Putamen (tissue), 1 donor: ENCODE measurements at places on chromosomes 16 and 17.

GRCh38 chr17:228951-229708, 47.7 kb upstream of the DOC2B start:
- no peak for DNase-seq

DNA sequence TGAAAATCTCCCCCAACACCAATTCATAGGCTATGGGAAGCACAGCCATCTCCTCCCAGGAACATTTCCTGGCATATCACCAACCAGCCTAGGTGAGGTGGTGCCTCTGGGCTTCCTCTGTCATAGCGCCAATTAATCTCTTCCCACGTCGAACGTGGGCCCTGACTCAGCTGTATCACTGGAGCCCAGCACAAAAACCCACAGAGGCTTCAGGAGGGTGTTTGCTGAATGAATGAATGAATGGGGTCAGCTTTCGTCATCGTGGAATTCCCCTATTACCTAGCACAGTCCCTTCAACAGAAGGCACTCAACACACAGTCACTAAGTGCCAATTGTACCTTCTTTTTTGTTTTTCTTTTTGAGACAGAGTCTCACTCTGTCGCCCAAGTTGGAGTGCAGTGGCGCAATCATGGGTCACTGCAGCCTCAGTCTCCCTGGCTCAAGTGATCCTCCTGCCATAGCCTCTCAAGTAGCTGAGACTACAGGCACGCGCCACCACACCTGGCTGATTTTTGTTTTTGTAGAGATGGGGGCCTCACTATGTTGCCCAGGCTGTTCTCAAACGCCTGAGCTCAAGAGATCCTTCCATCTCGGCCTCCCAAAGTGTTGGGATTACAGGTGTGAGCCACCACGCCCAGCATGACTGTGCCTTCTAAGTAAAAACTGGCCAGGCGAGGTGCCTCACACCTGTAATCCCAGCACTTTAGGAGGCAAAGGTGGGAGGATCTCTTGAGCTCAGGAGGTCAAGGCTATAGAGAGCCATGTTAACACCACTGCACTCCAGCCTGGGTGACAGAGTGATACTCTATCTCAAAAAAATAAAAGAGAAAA, 4.1 kb downstream of the ZNF688 start:
- DNase-seq, result peak; percentile 69

GRCh38 chr16:104928-105327, 26.9 kb downstream of the MPG start:
- no peak for DNase-seq

GRCh38 chr17:57599271-57600045, 145.6 kb downstream of the CCDC182 start:
- no peak for DNase-seq

DNA sequence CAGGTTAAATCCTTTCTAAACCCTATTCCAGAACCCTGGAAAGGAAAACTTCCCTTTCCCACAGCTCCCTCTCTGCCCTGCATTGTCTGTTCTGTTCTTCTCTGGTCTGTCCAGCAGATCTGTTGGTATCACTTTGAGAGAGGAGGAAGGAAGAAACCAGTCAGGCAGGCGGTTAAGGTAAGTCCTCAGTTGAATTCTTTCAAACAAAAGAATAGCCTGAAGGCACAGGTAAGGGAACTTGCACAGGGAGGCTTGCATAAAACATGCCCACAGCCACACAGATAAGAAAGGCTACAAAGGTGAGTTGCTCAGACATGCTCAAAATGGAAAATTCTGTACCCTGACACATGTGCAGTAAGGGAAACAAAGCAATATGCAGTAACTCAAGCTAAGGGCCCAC, 595.7 kb upstream of the CDH5 start:
- DNase-seq, result no peak

GRCh38 chr16:65426484-65426883, 304.6 kb upstream of the CDH11 start:
- DNase-seq, result no peak

- peak; percentile 81 for DNase-seq
Measured at GRCh38 chr16:55508941-55509931, at the start of gene LPCAT2. TSS of gene LPCAT2 (plus strand) at chr16:55509072. CDS start at chr16:55509182, 110 bp downstream.

DNA sequence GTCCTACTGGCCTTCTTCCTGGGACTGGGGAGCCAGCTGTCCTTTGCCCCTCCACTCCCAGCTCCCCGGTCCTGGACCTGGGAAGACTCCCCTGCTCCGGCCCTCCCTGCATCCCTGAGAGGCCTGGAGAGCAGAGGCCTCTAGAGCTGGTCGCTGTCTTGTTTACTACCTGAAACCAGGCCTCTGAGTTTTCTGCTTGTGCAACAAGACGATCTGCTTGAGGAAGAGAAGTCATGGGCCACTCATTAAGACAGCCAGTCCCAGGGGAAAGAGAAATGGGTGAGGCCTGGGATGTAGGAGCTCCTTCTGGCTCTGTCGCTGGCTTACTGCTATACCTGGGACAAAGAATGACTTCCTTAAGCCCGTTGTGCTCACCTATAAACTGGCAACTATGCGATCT, 29.8 kb upstream of the GPRC5C start:
- DNase-seq, result no peak

GRCh38 chr16:51133183-51133582, 17.9 kb downstream of the SALL1 start:
- DNase-seq, result no peak

GRCh38 chr16:65773301-65773874, 593.1 kb upstream of the CDH5 start:
- DNase-seq, result no peak

GRCh38 chr16:68658341-68658973, 13.3 kb downstream of the CDH3 start:
- DNase-seq, result no peak

DNA sequence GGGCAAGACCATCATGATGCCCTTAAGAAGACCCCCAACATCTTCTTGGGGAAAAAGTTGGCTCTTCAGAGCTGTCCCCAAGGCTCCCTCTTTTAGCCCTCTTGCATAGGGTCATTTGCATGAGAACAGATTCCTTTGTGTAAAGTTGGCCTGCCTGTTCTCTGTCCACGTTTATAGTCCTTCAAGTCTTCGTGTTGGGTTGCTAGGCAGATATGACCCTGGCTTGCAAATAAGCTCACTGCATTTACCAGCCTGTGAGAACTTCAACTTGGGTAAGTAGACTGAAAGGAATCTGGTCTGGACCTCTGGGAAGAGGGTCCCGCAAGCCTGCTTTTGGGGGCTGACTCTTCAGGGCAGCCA, 2.9 kb downstream of the ARSG start:
- DNase-seq, result no peak

DNA sequence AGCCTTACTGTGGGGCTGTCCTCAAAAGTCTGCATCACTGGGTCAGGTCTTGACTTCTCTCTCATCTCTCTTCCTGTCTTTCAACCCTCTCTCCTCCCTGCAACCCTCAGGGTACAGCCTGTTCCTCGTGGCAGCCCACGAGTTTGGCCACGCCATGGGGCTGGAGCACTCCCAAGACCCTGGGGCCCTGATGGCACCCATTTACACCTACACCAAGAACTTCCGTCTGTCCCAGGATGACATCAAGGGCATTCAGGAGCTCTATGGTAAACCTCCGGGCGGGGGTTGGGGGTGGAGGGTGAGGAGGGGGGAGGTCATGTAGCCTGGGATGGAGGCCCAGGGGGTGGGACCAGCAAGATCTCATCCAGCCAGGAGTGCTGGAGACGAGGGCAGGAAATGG, 12.7 kb downstream of the MMP2 start:
- no peak for DNase-seq

GRCh38 chr16:70430667-70431536, 8.0 kb downstream of the ST3GAL2 start:
- no peak for DNase-seq

- no peak for DNase-seq
Measured at GRCh38 chr17:73042809-73043685, 49.4 kb downstream of the SLC39A11 start.

GRCh38 chr16:52577130-52577706, 30.3 kb upstream of the TOX3 start:
- DNase-seq, result no peak

DNA sequence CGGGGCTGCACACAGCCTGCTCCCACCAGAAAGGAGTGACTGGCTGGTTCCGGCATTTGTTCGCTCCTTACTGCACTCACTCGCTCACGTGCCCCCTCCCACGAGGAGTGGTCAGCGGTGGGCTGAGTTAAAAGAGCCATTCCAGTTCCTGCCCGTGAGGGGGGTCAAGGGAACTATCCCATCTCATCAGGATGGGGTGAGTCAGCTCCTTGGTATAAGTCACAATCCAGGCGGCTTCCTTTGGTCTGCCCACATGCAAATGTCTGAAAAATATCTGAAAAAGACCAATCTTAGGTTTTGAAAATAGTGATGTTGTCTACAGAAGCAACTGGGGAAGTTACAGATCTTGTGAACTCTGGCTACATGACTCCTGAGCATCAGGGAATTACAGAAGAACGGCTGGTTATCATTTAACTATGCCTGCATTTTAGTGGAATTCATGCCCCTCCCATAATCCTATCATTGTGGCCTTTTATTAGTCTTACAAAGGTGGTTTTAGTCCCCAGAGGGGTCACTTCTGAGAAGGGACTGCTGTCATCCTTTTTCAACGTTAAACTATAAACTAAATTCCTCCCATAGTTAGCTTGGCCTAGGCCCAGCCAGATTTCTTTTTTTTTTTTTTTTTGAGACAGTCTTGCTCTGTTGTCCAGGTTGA, 9.8 kb upstream of the TNFSF12 start:
- no peak for DNase-seq

- no peak for DNase-seq
Measured at GRCh38 chr17:68706356-68706920, 105.3 kb upstream of the FAM20A start.

DNA sequence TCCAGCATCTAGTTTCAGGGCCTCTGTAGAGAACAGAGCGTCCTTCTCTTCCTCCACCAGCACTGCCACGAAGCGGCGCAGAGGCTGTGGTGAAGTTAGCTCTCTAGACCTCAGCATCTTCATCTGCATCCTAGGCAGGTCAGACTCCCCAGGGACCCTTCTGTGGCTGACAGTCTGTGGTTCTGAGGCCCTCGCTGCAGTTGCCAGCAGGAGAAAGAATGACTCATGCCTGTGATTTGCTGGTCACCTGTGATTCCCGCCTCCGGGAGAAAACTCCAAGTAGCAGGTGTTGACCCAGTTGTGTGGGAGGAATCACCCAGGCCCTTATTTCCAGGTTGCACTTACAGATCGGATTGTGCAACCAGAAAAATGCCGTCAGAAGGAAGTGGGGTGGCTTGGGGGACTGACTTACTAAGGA, 117.3 kb upstream of the CACNG5 start:
- DNase-seq, result no peak

DNA sequence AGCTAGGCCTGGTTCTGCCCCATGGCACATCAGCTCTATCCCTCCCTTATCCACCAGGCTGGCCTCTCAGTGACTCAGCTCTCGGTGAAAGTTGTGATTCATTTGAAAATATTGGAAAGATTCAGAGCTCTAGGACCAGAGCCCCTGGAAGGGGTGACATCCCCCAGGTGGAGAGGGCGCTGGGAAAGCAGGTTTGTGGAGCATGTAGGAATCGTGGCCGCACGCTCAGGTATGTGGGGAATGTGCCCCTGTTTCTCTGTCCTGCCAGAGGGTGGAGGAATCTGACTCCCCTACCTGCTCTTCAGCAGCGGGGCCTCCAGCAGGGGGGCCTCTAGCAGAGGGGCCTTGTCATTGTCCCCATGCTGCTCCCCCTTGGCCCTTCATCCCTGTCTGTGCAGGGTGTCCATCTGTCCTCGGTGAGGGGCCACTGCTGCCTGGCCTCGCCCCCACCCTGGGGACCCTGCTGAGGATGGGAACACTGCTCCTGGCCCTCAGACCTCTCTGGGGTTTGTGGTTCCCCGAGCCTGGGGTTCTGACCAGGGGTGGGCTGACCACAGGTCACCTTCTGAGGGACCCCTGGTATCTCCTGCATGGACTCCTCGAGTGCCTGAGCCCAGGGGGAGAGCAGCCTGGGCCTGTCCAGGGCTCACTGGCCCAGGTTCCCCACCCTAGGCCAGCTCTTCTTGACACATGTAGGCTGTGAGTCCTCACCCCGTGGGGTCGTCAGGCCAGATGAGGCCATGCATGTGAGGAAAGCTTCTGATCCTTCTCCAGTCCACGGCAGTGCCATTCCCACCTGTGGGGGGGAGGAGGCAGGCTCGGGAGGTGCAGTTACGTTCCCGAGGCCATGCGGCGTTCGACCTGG, 47.5 kb downstream of the NT5M start:
- no peak for DNase-seq

DNA sequence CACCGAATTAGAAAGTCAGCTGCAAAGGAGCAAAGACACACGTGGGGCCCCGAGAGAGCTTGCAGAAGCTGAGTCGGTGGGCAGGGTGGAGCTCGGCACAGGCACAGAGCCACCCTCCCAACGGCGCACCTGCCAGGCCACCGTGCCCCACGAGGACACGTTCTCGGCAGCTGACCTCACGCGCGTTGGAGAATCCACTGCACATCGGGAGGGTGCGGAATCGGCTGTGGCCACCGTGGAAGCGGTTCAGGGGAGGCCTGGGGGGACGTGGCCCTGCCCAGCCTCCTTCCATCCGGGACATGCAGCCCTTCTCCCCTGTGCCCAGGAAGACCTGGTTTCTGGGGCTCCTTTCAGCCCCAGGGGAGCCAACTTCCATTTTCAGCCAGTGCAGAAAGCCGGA, 20.9 kb upstream of the ZFPM1 start:
- DNase-seq, result no peak
